ENCODE measurements at places on chromosomes 3 and 15. TPM values are rescaled to one million over a fixed set of nuclear protein-coding genes. Genes with fewer than 3 reads are reported as not detected.

GRCh38 chr3:47005212-47006144, 26.0 kb downstream of the NBEAL2 start:
- no peaks in the 10 kb centered on the region for H3K27me3 ChIP-seq
- H3K4me1 ChIP-seq: no peaks in the 10 kb centered on the region

DNA sequence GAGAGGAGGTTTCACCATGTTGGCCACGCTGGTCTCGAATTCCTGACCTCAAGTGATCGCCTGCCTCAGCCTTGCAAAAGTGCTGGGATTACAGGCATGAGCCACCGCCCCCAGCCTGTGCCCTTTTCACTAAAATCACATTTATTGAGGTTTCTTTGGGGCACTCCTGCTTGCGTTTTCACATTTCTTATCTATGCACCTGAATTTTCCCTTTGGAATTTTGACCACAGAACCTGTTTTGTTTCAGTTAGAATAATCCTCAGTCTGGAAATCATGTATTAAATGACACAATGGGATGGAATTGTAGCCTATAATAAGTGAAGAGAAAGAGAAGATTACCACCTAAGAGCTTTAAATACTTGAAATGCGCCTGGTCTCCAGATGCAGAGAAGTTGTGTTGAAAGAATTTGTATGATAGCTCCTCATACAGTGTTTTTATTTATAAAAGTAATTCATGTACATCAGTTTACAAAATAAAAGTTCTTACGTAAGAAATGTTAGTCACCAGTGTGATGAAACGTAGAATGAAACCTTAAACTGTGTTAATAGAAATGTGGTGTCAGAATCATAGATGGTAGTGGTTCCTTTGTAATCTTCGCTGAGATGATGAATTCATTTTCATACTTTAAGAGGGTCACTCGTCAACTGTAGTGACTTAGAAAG, 107.0 kb downstream of the TCF12 start:
- no peak overlapping the region for H3K4me3 ChIP-seq
- peaks cover 27% of the 10 kb centered on the region for H3K36me3 ChIP-seq
- H3K4me1 ChIP-seq: no peaks in the 10 kb centered on the region
- no peaks in the 10 kb centered on the region for H3K27me3 ChIP-seq

The GOLGA6B gene
- 0.33 TPM for total RNA-seq

DNA sequence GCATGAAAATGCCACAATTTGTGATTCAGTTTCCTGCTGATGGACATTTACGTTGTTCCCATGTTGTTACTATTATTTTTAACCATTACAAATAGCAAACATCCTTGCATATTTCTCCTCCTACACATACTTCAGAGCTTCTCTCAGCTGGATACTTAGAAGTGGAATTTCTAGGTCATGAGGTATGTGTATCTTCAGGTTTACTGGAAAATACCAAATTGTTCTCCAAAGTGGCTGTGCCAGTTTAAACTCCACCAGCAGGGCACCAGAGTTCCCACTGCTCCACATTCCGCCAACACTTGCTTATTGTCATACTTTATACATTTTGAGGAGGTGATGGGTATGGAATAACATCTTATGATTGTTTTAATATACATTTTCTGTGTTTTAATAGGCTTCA, 45.7 kb downstream of the PRR23E start:
- no peak overlapping the region for H3K27ac ChIP-seq
- no peak for DNase-seq
- no peaks in the 10 kb centered on the region for H3K27me3 ChIP-seq
- H3K4me3 ChIP-seq: no peak overlapping the region

The PIERCE2 gene
- total RNA-seq: 0.44 TPM

DNA sequence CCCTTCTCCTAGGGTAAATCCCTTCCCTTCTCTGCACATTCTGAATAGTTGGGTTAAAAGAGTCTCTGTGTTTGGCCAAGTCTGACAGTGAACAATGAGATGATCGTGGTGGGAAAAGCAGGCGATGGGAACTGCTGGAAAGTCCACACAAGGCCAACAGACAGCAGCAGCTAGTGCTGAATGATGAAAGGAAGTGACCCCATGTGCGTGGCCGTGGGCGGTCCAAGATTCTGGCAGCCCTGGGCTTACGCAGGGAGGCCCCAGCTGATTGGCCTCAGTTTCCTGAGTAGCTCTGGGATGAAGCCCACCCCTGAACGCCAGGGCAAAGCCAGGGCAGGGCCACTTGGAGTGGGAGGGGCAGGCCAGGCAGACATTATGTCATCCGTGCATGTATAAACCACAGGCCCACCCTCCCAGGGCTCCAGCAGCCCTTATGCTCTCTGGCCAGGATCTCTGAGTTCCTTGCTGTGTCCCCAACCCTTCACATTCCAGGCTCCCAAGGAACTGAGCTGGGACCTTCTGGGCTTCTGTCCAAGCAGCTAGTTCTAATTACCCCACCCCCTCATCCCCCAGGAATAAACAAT, 57.8 kb downstream of the CDC25A start:
- H3K27me3 ChIP-seq: no peaks in the 10 kb centered on the region
- no peaks in the 10 kb centered on the region for H3K36me3 ChIP-seq
- DNase-seq: no peak
- H3K4me3 ChIP-seq: no peak overlapping the region

The GPR149 gene
- total RNA-seq: not detected

The SLC38A3 gene
- total RNA-seq: 1.4 TPM

DNA sequence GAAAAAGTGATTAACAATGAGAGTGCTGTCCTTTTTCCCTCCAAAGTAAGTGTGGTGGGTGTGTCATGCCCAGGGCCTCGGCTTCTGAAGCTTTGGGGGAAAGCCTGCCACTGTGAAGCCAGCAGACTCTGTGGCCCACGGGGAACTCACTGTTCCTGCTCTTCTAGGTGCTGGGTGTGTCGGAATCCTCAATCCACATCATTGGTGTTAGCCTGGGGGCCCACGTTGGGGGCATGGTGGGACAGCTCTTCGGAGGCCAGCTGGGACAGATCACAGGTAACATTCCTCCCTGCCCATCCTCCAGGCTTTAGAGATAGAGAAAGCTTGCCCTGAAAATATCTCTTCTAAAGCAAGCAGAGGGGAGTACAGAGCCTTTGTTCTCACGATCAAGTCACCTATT, 11.6 kb downstream of the PLA1A start:
- DNase-seq: no peak
- peaks cover 2% of the 10 kb centered on the region for H3K27me3 ChIP-seq
- H3K27ac ChIP-seq: no peak overlapping the region
- H3K4me3 ChIP-seq: no peak overlapping the region
- H3K4me1 ChIP-seq: no peaks in the 10 kb centered on the region
- no peaks in the 10 kb centered on the region for H3K36me3 ChIP-seq

DNA sequence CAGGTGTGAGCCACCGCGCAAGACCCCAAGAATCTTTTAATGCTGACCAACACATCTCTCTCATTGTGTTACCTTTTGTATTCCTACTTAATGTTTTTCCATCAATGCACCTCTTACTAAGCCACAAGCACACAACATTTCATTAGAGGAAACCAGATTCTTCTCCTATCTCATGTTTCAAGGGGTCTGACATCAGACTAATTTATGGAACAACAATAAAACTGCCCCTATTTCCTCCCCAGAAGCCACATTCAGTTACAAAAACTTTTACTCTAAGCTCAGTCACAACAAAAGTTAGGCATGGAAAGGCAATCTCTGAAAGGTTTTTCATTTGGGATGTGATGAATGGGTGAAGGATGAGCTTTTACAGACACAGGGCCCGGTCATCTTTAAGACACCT, 251.8 kb downstream of the MAGI1 start:
- no peak overlapping the region for H3K4me3 ChIP-seq
- H3K4me1 ChIP-seq: no peaks in the 10 kb centered on the region
- no peak for DNase-seq
- H3K27me3 ChIP-seq: no peaks in the 10 kb centered on the region
- H3K36me3 ChIP-seq: no peaks in the 10 kb centered on the region

The GRK7 gene
- not detected for total RNA-seq

GRCh38 chr3:149579838-149580542, 77.8 kb downstream of the WWTR1 start:
- H3K27ac ChIP-seq: no peak overlapping the region
- no peaks in the 10 kb centered on the region for H3K36me3 ChIP-seq
- H3K4me1 ChIP-seq: peaks cover 19% of the 10 kb centered on the region
- no peak overlapping the region for H3K4me3 ChIP-seq
- no peak for DNase-seq
- H3K27me3 ChIP-seq: no peaks in the 10 kb centered on the region

DNA sequence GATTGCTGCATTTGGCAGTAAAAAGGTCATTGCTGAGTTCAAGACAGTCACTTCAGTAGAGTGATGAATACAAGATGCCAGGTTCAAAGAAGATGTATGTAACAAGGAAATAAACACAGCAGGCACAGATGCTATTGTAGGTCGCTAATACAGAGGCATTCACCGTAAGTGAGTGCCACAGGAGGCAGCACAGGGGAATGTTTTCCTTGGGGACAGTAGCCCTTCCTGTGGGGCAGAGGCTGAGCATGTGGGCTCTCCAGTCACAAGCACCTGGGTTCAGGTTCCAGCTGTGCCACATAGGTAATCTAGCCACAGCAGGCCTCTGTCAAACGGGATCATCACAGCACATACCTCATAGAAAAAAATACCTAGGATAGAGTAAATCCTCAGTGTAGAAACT, 86.3 kb downstream of the RSL24D1 start:
- H3K27me3 ChIP-seq: no peaks in the 10 kb centered on the region
- H3K27ac ChIP-seq: no peak overlapping the region
- H3K4me1 ChIP-seq: peaks cover 2% of the 10 kb centered on the region
- peak; percentile 55 for DNase-seq
- H3K4me3 ChIP-seq: no peak overlapping the region
- peaks cover 14% of the 10 kb centered on the region for H3K36me3 ChIP-seq

DNA sequence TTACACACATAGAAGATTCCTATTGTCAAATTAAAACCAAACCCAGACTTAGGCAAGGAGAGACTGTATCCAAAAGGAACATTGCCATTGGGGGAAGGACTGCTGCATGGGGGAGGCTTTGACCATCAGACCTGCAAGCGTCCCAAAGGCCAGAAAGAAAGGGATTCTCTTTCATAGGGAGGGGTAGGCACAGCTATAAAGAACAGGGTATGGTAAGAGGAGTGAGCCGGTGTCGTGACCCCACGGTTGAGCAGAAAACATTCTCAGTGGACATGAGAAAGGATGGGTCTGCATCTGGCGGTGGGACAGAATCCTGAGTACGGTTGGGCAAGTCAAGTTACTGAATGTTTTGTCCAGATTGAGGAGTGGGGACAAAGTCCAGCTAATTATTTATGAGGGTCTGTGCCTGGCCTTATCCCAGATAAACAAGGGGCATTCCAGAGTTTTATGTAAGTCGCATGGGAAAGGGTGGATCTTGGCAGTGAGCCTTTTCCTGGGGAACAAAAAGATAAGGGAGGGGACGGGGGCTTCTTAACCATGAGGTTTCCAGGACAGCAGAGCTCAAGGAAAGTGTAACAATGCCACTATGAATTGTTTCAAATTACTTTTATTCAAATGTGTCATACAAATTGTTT, 357.8 kb downstream of the OCA2 start:
- H3K4me1 ChIP-seq: no peaks in the 10 kb centered on the region
- no peak overlapping the region for H3K4me3 ChIP-seq
- no peaks in the 10 kb centered on the region for H3K27me3 ChIP-seq
- H3K27ac ChIP-seq: no peak overlapping the region
- DNase-seq: no peak

DNA sequence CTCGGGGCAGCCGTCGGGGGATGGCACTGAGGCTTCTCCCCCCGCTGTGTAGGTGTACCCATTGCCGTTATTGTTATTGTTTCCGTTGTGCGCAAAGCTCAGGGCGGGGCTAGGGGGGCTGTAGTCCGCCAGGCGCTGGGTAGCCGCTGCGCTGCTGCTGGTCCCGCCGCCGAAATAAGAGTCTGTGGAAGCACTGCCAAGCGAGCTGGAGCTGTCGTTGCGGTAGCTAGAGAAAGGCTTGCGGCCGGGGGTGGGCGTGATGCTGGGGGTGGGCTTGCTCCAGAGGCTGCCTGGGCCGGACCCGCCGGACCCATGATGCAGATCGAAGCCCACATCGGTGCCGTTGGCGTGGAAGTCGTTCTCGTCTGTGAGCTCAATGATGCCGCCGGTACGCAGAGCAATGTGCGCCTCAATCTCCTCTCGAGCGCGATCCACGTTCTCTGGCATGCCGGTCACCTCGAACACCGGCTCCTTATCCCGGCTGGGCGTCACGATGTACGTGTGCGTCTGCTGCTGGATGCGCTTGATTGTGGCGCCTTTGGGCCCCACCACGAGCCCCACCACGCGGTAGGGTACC, 1.9 kb downstream of the MEX3B start:
- no peaks in the 10 kb centered on the region for H3K27me3 ChIP-seq
- H3K27ac ChIP-seq: no peak overlapping the region
- peaks cover 16% of the 10 kb centered on the region for H3K36me3 ChIP-seq
- H3K4me3 ChIP-seq: peak overlapping the region; percentile 90

DNA sequence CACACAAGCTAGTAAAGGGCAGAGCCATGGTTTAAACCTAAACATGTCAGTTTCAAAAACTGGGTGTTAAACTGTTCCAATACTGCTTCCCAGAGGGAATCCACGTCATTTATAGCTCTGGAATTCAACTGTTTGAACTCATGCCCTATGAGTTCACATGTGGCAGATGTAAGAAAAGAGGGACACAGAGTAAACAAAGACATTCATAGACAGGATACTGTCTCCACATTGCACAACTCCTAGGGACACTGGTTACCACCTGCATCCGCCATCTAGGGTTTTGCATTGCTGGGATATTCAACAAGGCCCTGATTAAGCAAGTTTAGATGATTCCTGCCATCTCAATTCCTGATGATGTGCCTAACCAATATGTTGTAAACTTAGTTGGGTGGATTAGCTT, 134.1 kb upstream of the COL8A1 start:
- no peaks in the 10 kb centered on the region for H3K4me1 ChIP-seq
- no peaks in the 10 kb centered on the region for H3K36me3 ChIP-seq
- no peak for DNase-seq

- no peak for DNase-seq
- no peaks in the 10 kb centered on the region for H3K36me3 ChIP-seq
- H3K27ac ChIP-seq: no peak overlapping the region
- H3K4me3 ChIP-seq: no peak overlapping the region
- no peaks in the 10 kb centered on the region for H3K27me3 ChIP-seq
Measured at GRCh38 chr3:150158943-150159625, 188.4 kb upstream of the PFN2 start.

DNA sequence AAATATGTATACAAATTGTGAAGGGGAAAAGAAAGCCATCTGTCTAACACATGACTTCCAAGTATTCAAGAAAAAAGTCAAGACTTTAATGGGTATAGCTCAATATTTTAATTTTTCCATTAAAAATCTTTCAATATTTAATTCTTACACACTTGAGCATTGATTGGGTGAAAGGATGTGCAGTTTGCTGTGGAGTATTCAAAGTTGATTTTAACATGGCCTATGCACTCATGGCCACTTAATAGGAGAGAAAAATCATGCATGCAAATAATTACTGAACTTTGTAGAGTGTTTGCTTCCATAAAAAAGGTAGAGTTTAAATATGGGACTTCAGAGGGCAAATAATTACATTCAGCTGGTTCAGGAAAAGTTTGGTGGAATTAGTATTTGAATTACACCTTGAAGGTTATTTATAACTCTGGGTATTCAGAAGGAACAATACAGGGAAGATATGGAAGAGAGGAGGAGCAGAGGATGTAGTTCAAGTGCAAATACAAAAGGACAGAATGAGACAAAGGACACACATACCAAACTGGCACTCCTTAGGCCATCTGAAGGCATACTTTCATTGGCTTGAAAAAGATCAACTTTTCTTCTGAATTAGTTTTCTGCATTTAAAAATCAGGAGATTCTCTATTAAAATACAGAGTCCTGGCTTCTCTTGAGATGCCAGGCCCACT, 90.1 kb downstream of the OTOL1 start:
- DNase-seq: no peak
- H3K27me3 ChIP-seq: no peaks in the 10 kb centered on the region
- 0 out of 2 replicates have a peak, but pooled peaks cover 2% of the 10 kb centered on the region for H3K4me1 ChIP-seq

All from H9 (cell line).